ENCODE measurements at places on chromosomes 7 and 10.

DNA sequence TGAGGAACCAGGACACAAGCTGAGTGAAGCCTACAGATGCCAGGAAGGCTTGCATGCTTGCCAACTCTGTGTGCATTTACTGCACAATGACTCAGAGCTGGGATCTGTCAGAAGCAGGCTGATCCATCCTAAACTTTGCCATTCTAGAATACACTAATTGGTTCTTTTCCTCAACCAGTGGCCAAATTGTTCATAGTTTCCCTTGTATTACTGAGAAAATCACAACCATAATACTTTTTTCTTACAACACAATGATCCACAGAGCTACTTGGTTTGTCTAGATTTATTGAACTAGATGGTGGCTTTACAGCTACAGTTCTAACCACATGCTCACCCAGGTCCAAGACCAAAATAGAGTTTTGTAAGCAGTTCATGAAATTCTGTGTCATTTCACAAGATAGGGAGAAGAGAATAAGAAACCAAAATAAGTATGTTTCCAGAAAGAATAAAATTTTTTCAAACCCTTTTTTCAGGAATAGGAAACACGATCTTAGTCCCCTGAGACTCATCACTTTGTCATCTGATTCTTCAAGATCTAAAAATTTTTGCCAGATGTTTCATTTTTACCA is 21.0 kb upstream of the LRRC17 start:
- peak; percentile 84 for DNase-seq

GRCh38 chr10:35705671-35706070 is 63.6 kb upstream of the FZD8 start:
- no peak for DNase-seq

DNA sequence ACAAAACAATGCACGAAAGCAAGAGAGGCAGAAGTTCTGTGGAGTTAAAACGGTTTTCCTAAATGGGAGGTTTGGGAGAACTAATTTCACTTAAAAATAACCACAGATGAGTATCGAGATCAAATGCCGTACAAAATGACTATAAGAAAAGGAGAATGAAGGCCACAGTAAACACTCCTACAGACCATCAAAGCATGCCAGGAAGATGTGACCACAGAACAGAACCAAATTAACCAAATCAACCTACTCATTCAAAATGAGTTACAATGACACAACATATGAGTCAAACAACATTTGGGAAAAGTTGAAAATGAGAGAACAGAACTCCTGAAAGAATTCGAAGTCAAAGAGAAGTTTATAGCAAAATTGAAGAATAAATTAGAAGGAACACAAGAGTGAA is 24.3 kb upstream of the DOCK1 start:
- DNase-seq = no peak

DNA sequence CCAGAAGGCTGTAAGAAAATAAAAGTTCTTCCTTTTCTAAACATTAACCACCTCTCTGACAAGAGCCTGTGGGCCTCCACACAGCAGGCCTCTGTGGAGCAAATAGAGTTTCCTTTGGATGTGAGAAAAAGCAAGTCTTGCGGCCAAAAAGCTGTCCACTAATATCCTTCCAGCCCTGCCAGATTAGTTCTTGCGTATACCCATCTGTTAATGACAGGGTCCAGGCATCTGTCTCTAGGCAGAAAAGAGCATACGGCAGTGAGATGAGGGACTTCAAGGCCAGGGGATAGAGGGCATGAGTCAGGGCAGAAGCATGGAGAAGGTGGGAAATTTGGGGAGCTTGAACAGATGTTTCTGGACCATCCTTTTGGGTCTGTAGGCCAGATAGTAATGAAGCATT is 164.9 kb downstream of the NSUN6 start:
- no peak for DNase-seq

- peak; percentile 75 for DNase-seq
Observed at GRCh38 chr10:103448746-103449145, 3.4 kb downstream of the CALHM2 start.

DNA sequence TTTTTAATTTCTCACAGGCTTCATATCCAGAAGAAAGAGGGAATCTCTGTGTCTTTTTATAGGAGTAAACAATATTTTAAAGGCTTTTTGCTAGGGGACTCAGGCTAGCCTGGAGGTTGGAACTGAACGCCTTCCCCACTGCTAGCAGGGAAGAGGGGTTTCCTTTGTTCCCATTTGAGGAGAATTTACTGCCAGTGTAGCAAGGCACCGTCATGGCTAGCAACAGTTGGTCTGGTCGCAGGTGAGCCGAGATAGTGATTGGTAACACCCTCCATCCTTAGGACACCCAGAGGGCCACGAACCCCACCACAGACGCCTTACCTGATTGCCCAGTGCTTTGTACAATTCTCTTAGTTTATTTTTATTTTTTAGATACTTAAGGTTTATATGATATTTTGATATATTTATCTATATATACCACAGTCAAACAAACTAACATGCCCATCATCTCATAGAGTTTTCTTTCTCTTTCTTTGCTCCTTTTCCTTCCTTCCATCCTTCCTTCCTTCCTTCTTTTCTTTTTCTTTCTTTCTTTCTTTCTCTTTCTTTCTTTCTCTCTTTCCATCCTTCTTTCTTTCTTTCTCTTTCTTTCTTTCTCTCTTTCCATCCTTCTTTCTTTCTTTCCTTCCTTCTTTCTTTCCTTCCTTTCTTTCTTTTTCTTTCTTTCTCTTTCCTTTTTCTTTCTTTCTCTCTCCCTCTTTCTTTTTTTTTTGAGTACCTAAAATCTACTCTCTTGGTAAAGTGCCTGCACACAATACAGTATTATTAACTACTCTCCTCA is 219.0 kb upstream of the AKR1E2 start:
- DNase-seq = no peak

DNA sequence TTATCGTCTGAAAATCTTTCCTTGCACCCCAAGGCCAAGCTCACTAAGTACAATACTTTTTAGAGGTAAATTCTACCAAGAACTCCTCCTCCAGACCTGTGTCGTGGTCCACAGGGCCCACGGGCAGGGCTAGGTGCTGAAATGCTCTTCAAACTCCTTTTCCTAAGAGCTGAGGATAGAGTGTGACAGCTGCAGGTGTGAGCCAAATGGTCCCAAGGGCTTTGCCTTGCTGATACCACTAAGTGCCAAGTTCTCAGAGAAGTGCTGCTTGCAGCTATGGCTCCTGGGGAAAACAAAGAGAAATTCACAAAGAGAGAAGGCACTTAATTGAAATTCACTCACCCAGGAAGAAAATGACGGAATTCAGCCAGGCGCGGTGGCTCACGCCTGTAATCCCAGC is 868.9 kb upstream of the AUTS2 start:
- no peak for DNase-seq

GRCh38 chr7:142618655-142619351 is 130.5 kb upstream of the PRSS1 start:
- DNase-seq = no peak

GRCh38 chr10:25531457-25532061 is 356.8 kb downstream of the GPR158 start:
- no peak for DNase-seq

DNA sequence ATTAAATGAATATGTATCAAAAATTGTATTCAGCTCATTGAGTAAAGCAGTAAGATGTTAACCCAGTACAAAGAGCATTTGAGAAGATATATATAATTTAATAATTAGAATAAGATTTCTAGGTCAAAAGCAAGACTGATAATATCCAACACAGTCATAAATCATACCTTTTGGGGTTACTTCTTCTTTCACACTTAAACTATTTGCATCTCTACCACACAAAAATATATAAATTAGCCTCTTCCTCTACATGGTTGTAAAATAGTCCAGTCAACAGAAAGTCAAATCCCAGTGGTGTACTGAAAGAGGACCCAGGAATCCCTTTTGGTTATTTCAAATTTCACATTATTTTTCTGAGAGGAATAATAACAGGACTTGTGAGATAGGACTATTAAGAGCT is 204.6 kb upstream of the INHBA start:
- no peak for DNase-seq

DNA sequence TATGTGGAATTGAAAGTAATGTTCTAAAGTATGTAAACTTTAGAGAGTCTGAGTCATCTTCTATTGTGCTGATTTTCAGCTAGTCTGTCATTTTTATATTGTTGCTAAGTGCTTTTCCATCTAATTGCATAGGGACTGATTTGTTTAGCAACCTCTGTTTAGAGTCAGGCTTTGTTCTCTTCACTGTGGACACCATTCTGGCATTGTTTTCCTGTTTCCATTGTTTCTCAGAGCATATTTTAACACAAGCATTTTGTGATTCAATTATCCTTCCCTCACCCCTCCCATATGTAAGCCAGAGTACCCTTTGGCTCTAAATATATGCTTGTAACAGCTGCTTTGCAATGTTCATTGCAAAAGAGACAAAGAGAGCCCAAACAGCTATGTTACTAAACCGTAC is 748.4 kb upstream of the PHF14 start:
- DNase-seq = no peak

DNA sequence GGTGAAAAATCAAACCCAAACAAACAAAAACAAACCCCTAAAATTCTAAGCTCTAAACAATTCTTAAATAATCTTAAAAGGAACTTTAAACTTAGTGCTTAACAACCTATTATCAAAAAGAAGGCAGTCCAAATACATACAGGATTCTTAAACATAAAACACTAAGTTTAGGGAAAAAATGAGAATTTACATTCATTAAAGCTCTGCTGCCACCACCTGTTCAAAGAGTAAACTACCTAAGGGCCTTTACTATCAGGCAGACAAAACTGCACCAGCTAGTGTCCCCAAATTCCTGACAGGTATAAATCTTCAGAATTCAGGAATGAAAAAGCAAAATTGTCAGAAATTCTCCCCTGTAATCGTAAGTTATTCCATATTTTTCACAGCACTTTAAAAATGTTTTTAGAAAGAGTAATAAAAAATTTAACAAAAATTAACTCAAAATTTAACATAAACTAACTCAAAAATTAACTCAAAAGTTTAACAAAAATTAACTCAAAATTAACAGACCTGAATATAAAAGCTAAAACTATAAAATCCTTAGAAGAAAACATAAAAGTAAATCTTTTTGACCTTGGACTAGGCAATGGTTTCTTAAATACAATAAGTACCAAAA is 55.1 kb downstream of the PDZD8 start:
- peak; percentile 42 for DNase-seq

DNA sequence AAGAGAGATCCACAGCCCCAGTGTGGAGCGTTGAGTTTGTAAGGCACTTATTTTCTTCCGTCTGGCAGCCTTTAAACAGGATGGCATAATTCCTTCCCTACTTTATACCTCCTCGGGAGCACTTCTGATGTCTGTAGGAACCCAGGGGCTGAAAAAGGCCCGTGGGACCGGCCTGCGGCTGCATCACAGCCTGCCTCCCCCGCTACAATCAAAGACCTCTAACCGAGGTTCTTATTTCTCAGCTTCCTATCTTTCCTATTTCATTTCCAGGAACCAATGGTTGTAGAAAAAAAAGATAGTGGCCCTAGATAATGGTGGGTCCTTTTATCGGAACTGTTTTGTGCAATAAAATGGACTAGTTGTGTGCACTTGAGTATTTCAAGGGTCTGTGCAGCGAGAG is 4.1 kb upstream of the CTBP2 start:
- DNase-seq = no peak

- DNase-seq = no peak
Observed at GRCh38 chr10:28296023-28296422, 6.8 kb downstream of the MPP7 start.

- no peak for DNase-seq
Observed at GRCh38 chr10:59967079-59967478, 60.7 kb upstream of the CCDC6 start.

DNA sequence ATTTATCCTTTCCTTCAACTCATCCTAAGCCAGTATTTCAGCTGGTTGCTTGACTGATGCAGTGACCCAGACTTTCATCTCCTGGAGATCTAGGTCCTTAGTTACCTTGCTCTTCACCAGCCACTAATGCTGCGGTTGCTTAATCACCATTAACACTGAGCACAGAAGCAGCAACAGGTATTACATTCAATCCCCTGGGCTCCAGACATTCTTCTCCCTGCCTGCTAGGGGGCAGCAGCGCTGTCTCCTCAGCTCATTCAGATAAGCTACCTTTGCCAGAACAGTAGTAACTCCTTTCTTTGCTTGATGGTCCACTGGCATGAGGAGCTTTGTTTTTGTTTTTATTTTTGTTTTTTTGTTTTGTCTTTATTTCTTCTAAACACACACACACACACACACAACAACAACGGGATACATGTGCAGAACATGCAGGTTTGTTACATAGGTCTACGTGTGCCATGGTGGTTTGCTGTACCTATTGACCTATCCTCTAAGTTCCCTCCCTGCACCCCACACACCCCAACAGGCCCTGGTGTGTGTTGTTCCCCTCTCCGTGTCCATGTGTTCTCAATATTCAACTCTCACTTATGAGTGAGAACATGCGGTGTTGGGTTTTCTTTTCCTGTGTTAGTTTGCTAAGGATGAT is 1043.2 kb upstream of the C7orf33 start:
- peak; percentile 49 for DNase-seq

DNA sequence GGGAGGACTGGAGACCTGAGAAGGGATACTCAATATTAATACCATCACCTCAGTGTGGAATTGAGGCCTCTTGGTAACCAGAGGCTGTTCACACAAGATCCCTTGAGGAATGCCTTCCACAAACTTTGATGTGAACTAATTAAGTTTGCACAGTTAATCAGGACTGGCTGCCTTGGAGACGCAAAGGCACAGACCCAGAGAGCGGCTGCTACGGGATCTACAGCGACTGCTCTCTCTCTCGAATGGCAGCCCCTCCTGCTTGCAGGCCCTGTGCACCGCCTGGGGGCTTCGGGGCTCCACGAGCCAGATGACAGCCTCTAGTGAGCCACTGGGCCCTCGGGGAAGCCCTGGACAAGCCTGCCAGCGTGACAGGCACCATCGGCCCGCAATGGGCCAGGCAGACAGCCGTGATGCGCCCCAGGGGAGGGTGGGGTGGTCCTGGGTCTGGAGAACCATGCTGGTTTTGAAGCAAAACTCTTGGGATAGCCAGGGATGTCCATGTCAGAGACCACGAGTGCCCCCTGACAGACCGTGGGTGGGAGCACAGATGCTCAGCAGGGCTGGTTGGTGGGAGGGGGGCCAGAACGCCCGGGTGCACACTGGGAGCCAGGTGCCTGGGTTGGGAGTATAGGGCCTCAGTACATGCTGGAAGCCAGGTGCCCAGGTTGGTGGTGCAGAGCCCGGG is 195.6 kb downstream of the ELFN1 start:
- no peak for DNase-seq
